ENCODE measurements at places on chromosomes 1 and 21.

GRCh38 chr1:6724517-6725141, 23.0 kb upstream of the DNAJC11 start:
- DNase-seq, result no peak

DNA sequence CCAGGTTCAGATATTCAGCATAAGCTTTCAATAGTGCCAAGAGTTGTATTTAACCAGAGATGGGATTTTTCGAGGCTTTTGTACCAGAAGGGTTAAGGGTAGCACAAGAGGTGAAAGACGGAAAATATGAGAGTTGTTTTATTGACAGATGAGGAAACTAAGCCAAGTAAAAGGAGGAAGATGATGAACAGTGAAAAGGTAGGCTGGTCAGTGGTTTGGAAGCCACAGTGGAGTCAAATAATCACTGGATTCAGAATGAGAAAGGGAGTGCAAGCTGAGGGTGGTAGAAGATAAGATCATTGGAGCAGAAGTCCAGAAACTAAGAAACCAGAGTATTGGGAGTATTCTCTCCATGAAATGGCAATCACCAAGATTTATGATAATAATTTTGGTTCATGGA, 45.7 kb downstream of the ANGPTL1 start:
- DNase-seq, result no peak

- no peak for DNase-seq
Observed at GRCh38 chr1:231279081-231279480, 38.1 kb downstream of the GNPAT start.

DNA sequence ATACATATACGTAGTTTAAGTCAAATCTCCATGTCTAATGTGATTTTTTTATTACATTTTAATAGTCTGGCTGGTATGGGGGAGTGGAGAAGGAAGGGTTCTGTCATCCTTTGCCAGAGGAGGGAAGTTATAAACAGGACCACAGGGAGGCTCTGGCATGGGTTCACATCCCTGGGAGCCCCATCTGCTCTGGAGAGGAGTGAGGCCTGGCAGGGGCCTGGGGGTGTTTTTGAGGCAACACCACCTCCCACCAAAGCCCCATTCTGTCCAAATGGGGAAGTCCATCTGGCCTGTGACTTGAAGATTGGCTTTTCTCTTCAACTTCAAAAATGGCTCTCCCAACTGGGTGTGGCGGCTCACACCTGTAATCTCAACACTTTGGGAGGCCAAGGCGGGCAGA, 15.8 kb downstream of the DISP3 start:
- DNase-seq, result no peak

- DNase-seq, result no peak
Observed at GRCh38 chr1:16631248-16632043, 18.1 kb upstream of the NBPF1 start.

GRCh38 chr21:38825921-38826320, 20.2 kb downstream of the ETS2 start:
- no peak for DNase-seq
